ENCODE measurements at places on chromosomes 12 and 14.
A peak's percentile ranks its signal among the peaks of the same experiment; 100 is the strongest.

GRCh38 chr12:12171991-12172511 lies 94.8 kb downstream of the LRP6 start:
- DNase-seq: no peak

- DNase-seq: no peak
Observed at GRCh38 chr12:97784904-97785303, 322.3 kb downstream of the RMST start.

- DNase-seq: peak; percentile 69
Observed at GRCh38 chr12:54968181-54968730, 16.3 kb downstream of the TESPA1 start.

DNA sequence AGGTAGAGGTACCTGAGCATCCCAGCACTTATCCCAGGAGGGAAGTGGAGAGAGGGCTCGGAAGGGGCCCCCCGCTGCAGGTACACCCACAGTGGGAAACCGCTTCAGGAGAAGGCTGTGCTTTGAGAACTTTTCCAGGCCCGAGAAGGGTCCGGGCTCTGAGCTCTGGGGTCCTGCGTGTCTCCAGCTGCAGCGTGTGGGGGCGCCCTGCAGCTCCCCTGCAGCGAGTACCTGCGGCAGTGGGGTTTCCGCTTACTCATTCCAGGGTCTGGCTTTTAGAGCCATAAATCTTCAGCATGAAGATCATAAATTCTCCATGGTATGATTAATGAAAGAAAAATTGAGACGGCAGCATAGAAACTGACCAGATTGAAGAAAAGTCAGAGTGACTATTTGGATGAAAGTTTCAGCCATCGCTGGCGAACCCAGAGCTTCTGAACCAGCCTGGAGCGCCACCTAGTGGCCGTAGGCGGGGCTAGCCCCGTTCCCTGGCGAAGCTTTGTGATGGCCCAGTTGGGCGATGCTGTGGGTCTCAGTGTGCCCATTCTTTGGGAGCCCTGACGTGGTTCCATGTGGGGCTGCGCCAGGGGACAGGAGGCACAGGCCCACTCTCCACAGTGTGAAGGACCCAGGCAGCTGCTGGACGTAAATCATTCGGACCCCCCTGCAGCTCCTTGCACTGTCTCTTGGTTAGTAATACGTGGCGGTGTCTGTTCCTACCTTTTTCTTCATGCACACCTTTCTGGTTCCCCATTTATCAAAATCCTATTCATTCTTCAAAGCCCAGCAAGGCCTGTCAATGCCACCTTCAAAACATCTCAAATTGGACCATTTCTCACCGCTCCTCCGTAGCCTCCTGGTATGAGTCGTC lies 198.2 kb downstream of the TSPAN9 start:
- peak; percentile 48 for DNase-seq

GRCh38 chr12:951176-951575 lies 1.7 kb upstream of the RAD52 start:
- DNase-seq: no peak

DNA sequence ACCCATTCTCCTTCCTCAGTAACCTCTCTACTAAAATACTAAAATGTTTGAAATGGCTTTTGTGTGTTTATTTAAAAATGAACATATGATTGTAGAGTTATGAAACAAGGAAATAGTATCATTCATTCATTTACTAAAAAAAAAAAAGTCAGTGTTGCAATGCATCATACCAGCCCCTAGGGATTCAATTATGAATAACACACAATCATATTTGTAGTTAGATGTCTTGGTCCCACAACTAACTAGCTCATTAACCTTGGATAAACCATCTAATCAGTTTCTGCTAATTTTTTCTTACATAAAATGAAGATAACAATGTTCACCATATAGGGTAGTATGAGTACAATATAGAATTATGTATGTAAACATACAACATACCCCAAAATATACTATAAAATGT lies 183.2 kb downstream of the GRIN2B start:
- no peak for DNase-seq

DNA sequence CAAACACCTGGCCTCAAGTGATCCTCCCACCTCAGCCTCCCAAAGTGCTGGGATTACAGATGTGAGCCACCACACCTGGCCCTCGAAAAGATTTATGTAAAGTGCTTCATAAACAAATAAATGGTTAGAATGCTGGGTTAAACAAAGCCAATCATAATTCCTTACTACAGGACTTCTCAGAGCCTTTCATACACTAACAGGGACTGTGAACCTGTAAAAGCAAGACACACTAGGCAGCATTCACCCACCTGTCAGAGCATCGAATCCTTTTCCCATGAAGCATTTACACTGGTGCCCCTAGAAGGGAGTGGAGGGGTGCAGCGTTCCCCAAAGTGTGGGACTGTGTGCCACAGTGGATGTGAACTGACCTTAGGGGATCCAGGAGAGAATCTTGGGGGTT lies 29.5 kb downstream of the TRPV4 start:
- no peak for DNase-seq

DNA sequence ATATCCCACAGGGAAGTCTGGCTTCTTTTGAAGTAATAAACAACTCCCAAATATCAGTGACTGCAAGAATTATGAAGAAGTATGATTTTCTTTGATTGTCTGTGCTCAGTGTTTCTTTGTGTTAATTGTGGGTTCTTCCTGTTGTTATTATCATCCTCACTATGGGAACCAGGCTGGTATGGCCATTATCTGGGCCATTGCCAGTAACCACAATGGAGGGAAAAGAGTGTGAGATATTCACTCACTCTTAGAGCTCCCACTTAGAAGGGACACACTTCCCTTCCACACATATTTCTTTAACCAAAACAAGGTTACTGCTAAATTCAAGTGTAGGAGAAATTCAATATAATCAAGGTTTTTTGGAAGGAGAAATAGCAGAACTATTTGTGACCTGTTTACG lies 503.7 kb downstream of the SLC6A15 start:
- no peak for DNase-seq

All from CD4-positive, alpha-beta T cell treated with Interleukin-4 for 4 hours (primary cell).